ENCODE measurements at places on chromosomes 6 and 20. TPM values are rescaled to one million over a fixed set of nuclear protein-coding genes. Genes with fewer than 3 reads are reported as not detected.

Gene ANKEF1
- polyA plus RNA-seq: 8.4 TPM

Gene CTSZ
- polyA plus RNA-seq: 1.5 TPM

Gene ECT2L
- polyA plus RNA-seq: 0.09 TPM

Gene PRPH2
- 0.07 TPM for polyA plus RNA-seq

Gene ABHD16B
- not detected for polyA plus RNA-seq

Gene LY86
- polyA plus RNA-seq: 2.4 TPM

Gene IER3
- polyA plus RNA-seq: 0.58 TPM

Gene TCF15
- not detected for polyA plus RNA-seq

Gene SNX3
- polyA plus RNA-seq: 192 TPM

Gene RNF39
- 0.17 TPM for polyA plus RNA-seq

Gene ASF1A
- polyA plus RNA-seq: 57.2 TPM

Gene SEMG1
- polyA plus RNA-seq: not detected

Gene COL9A1
- not detected for polyA plus RNA-seq

Gene DNAH8
- polyA plus RNA-seq: not detected

Gene TCP11
- not detected for polyA plus RNA-seq

Measured in CD8-positive, alpha-beta memory T cell (primary cell).